H9 (cell line): ENCODE measurements at places on chromosomes 3 and 15. TPM values are rescaled to one million over a fixed set of nuclear protein-coding genes. Genes with fewer than 3 reads are reported as not detected.
A peak's percentile ranks its signal among the peaks of the same experiment; 100 is the strongest.

Gene CFAP100
- 0.26 and 0.44 TPM in 2 replicates for total RNA-seq

Gene ARHGAP31
- total RNA-seq = 2.2 and 2.4 TPM in 2 replicates

Gene MINDY2
- 29.5 and 32.3 TPM in 2 replicates for total RNA-seq

Gene FBXW12
- 0.59 and 0.74 TPM in 2 replicates for total RNA-seq

Gene SLC2A2
- not detected in 2 replicates for total RNA-seq

Gene IL17RE
- total RNA-seq = 2.0 and 2.1 TPM in 2 replicates

Gene HIGD2B
- not detected in 2 replicates for total RNA-seq

Gene BSN
- total RNA-seq = 1.9 and 2.4 TPM in 2 replicates

Gene FBN1
- total RNA-seq = 3.6 and 4.9 TPM in 2 replicates

Gene CHRNB4
- 1.9 TPM in 2 replicates for total RNA-seq

Gene SMCO1
- not detected in 2 replicates for total RNA-seq

DNA sequence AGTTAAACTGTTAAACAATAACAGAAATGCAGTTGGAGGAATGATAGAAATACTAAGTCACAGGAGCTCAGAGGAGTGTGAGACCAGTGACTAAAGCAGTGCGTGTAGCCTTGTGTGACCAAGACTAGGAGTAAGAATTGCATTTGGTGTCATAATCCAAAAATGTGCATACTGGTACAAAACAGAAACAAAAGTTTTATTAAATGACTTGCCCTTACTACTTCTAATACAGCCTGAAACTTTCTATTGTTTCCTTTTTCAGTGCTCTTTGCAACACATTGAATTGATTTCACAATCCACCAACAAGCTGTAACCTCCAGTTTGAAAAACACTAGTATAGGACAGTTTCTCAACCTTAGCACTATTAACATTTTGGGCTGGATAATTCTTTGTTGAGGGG is 17.1 kb downstream of the SNX1 start:
- no peak for DNase-seq

GRCh38 chr3:123335007-123335670 is 113.8 kb downstream of the ADCY5 start:
- no peak for DNase-seq

GRCh38 chr15:63465104-63465503 is 39.3 kb upstream of the USP3 start:
- DNase-seq = no peak

DNA sequence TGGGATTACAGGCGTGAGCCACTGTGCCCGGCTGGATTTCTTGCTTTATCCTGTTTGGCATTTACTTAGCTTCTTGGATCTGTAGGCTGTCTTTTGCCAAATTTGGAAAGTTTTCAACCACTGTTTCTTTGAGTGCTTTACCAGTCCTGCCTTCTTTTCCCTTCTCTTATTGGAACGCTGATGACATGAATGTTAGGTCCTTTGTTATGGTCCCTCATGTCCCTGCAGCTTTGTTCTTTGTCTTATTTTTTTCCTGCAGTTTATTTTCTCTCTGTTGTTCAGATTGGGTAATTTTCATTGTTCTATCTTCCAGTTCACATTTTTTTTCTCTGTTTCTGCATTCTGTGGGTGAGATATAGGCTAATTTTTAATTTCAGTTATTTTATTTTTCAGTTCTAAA is 25.0 kb downstream of the SH3GL3 start:
- DNase-seq = no peak

DNA sequence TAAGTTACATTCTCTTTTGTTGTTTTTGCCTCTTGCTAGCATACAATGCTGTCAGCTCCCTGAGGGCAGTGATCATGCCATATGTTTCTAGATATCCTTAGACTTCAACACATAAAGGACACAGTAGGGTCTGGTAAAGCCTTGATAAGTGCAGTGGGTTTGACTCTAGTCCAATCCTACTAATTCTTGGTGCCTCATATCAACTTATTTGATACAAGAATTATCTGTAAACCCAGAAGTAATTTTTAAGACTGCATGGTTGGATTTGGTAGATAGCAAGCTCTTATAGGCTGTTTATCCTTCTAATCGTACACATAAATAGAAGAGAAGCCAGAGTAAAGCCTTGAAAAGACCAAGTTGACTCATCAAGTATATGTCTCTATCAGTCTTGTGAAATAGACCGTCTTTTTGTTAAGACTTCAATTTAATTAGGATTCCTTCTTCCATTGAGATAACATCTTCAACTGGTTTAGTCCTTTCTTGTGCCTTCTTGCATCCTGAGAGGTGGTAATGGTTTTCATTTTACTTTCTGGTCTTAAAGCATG is 265.6 kb upstream of the CDIN1 start:
- DNase-seq = no peak

DNA sequence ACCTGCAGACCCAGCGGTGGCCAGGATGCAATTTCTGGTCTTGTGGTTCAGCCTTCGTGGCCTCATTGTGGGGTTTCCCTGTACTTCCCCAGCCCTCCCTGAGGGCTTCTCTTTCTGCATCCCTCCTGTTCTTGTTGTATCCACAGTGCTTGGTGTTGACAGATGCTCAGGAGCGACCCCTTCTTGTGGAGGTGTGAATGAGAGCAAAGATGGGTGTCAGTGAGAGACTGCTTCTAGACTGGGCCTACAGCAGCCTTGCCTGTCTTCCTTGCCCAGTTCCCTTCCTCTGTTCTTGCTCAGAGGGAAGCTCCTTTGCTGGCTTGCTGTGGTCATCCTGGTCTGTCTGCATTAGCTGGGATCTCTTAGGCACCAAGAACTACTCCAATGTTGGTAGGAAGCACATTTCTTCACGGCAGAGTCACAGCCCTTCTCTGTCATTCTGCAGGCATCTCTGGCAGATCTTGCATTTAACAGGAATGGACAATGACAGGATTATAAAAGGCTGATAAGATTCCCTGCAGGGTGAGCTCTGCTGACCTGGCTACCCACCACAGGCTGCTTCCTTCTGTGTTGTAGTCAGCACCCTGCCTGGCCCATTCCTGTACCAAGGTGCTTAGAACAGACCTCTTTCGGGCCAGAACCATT is 317.8 kb upstream of the C2CD4B start:
- peak; percentile 85 for DNase-seq

DNA sequence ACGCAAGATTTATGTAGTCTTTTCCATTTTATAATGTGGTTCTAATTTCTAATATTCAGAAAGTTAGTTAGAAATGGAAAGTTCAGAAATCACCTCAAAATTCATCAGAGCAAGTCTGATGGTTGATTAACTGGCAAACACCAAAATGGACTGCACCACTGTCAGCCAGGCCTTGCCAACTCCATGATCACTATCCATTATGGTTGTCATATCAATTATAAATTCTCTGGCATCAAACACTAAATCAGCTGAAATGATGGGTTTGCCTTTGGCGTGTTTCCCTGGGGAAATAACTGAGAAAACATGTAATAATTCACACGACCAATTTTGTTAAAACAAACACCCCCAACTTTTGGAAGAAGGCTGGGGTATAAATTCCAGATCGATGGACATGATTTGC is 219.4 kb downstream of the CDIN1 start:
- DNase-seq = no peak

DNA sequence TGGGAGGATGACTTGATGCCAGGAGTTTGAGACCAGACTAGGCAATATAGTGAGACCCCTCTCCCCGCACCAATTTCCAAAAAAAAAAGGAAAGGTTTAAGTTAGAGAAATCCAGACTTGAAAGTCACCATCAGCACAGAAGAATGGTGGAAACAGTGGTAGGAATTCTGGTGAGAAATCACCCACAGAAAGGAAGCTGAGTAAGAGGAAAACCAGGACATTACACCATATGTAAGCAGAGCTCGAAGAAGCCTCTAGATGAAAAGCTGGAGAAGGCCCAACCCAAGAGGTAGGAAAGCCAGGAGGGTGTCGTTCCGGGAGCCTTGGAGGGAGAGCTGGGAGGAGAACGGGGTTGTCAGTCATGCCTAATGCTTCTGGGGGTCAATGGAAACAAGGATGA is 40.5 kb downstream of the RASGRP1 start:
- DNase-seq = no peak

DNA sequence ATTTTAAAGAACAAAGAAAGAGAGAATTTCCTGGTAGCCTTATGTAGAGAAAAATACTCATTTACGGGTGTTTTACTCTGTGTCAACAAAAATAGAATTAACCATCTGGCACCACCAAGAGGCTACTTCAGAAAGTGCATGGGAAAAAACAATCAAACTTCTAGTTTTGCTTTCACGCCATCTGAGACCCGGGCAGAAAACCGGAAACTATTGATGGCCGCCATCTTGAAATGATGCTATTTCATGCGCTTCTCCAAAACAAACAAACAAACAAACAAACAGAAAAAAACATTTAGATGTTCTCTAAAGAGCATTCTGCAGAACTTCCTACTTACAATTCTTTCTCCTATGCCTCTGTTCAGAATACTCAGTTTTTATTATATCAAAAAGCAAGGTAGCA is 49.4 kb upstream of the SYNPR start:
- DNase-seq = peak; percentile 55

GRCh38 chr3:4581124-4581424 is 87.9 kb downstream of the ITPR1 start:
- DNase-seq = no peak

GRCh38 chr15:70281261-70281810 is 183.6 kb upstream of the TLE3 start:
- no peak for DNase-seq

DNA sequence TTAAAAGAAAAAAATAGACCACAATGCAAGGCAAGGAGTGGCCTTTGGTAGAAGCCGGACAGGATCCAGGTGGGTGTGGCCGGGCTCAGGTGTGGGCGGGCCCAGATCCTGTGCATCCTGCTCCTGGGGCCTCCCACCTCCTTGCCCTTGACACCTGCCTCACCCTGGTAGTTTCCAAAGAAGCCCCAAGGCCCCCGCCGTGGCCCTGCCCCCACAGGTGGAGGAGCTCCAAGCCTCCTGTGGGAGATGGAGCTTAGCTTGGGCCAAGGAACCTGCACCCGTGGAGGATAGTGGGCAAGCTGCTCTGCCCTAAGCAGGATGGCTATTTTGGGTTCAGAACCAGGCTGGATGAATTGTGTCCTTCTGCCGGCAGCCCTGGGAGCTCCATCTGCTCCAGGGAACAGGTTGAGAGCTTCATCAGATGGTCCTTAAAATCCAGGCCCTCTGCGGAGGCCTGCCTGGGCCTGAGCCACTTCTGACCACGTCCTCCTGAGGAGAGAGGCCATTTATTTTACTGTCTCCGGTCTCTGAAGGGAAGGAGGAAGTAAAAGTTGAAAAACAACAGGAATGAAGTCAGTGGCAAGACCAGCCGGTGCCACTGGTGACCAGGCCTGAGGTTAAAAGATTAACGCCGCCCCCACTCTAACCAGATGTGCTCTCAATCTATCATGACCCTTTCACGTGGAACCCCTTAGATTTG is 53.9 kb upstream of the KLF13 start:
- peak; percentile 37 for DNase-seq

DNA sequence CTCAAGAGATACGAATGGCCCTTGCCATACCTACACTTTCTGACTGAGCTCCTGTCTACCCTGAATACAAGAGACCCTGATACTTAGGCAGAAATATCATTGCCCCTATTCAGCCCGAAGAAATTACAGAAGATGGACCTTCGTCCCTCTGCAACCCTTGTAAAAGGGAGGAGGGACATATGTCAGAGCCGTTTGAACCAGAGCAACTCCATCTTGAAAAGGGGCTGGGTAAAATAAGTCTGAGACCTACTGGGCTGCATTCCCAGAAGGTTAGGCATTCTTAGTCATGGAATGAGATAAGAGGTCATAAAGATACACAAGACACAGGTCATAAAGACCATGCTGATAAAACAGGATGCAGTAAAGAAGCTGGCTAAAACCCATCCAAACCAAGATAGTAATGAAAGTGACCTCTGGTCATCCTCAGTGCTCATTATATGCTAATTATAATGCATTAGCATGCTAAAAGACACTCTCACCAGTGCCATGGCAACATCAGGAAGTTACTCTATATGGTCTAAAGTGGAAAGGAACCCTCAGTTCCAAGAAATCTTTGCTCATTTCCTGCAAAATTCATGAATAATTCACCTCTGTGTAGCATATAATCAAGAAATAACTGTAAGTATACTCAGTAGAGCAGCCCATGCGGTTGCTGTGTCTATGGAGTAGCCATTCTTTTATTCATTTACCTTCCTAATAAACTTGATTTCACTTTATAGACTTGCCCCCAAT is 49.7 kb upstream of the GPD1L start:
- no peak for DNase-seq

DNA sequence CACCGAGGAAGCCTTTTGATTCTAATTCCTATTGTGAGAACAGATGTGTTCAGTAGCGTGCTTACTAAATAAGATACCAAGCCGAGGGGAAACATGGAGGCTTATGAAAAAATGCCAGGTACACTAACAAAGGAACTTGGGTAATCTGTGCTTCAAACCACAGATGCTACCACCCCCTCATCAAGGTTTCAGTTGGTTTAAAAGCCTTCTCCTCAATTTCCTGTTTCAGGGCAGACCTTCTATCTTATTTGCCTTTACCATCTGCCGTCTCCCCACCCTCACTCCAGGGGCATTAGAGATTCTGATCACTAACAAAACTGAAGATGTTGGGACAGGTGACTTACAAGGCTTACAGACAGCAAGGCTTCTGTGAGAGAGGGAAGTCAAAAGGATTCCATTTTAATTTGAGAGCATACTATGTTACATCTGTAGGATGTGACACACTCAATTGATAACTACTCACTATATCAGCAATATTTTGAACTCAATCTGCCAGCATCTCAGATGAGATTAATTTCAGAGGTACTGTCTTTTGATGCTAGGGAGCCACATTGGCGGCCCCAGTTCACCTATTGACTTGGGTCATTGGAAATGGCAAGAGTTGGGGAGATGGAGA is 60.6 kb upstream of the PLCL2 start:
- no peak for DNase-seq

DNA sequence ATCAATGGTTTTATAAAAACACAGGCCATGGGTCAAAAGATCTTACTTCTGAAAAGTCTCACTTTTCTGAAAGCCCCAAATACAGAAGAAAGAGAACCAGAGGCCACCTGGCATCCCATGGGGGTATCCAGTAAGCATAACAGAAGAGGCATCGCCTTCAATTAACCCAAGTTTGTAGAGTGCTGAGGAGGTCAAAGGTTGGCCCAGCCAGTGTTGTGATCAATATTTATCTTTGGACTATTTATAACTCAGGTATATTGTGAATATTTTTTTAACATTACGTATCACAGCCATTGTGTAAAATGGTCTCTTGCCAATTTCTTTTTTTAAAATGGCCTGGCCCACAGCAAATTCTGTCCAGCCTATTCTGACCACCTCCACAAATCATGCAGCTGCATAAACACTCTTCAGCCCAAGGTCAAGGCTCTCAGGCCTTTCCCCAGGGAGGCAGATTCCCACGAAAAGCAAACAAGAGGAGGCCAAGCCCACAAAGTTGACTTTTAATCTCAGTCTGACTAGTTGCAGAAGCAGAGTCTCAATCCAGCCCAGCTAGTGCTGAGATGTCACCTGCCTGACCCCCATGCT is 26.2 kb upstream of the SPTBN5 start:
- no peak for DNase-seq

DNA sequence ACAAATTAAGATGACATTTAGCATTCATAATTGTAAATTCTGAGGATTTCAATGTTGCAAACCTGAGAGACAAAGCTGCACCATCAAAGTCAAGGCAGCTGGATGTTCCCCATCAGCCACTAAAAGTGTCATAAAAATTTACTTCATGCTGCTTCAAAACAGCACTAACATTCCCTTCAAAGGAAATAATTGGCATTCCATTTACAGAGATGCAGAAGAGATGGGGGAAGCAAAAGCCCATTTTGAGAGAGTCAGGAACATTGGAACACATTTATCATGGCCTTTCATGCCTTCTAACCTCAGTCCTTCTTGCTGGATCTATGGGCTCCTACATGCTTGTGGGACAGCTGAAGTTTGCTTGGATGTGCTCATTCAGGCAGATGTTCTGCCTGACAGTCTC is 6.4 kb upstream of the TMEM158 start:
- no peak for DNase-seq

GRCh38 chr3:142040941-142041491 is 108.3 kb downstream of the TFDP2 start:
- DNase-seq = no peak

- no peak for DNase-seq
Observed at GRCh38 chr3:101950510-101950909, 101.2 kb downstream of the NFKBIZ start.
